Fibroblast of lung (primary cell): ENCODE measurements at places on chromosomes 4 and X. TPM values are rescaled to one million over a fixed set of nuclear protein-coding genes. Genes with fewer than 3 reads are reported as not detected.

The TEX11 gene
- under 0.01 TPM in 1 of 2 replicates, not detected in the other for total RNA-seq

The TLR1 gene
- 1.3 and 1.7 TPM in 2 replicates for total RNA-seq

The TLR6 gene
- total RNA-seq, result 1.0 and 2.3 TPM in 2 replicates

The CXCL13 gene
- total RNA-seq, result not detected in 2 replicates

The GAGE12E gene
- total RNA-seq, result not detected in 2 replicates

DNA sequence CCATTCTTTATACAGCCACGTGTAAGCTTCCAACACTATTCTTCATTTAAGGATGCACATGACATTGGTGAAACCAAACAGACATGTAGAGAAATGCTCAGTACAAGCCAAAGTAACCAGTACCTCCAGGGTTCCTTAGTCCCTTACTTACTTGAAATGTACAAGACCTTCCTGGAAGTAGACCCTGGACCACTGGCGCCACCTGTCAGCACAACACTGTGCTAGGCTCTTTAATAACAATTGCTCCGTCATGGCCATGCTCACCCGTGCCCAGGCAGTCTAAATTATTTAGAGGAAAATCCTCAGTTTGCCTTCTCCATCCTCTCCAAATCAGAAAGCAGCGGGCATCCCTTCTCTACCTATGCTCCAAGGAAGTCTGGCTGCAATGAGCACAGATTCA is 52.7 kb downstream of the ADGRA3 start:
- no peak for DNase-seq

DNA sequence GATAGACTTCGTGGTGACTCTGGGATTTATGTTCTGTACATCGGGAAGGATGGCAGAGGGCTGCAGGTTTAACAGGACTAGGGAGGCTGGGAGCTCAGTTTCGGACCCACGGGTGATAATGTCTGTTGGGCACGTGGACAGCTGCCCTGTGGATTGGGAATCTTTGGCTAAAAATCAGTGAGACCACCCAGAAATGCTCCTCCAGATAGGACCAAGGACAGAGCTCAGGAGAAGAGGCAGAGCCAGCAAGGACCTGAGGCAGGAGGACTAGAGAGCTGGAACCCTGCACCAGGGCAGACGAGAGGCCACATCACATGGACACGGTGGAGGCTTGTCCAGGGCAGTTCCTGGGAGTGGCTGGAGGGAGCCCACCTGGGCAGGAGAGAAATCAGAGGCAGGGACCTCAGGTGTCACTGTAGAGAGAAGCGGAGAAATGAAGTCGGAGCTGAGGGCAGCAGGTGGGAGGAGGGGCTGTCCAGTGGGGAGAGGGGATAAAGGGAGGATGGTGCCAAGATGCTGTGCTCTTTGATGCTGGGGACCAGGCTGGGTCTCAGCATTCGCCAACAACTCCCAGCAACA is 79.2 kb downstream of the CPZ start:
- DNase-seq, result no peak

- peak; percentile 45 for DNase-seq
Measured at GRCh38 chr4:907691-908425, 24.3 kb downstream of the GAK start.

DNA sequence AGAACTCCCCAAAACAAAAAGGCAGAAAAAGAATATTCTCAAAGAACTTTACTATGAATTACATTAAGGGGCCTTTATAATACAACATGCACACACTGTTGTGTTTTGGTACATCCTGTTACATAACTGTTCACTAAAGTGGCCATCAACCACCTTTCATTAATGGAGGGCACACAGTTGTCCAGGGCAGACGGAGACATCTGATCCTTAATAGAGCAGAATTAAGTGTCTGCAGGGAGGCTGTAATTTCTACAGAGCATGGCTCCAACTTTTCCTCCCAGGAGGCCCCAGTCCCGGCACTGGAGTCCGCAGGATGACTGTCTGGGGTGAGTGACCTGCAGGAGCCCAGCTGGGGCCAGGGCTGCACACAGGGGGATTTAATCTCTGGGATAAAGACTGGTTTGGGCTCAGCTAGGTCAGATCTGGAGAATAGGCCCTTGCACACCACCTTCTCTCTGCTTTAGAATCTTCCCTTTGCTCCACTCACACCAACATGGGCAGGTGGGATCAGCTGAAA is 233.4 kb downstream of the MAML3 start:
- no peak for DNase-seq

DNA sequence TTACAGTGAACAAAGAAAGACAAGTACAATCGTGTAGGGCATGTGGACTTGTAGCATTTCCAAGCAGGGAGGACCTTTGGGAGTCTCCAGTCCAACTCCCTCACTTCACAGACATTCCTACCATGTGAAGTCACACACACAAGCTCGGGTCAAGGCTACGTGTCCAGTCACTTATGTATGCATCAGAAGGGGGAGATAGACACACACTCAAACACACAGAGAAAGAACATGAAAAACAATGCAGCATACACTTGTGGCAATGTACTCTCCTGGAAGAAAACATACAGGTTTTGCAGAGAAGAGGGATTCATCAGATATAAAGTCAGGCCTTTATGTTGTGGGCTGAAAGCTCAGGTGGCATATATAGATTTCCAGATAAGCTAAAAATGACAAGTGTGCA is 136.1 kb upstream of the MID1 start:
- DNase-seq, result peak; percentile 79

GRCh38 chr4:98430708-98431403 is 169.7 kb downstream of the RAP1GDS1 start:
- DNase-seq, result peak; percentile 65

DNA sequence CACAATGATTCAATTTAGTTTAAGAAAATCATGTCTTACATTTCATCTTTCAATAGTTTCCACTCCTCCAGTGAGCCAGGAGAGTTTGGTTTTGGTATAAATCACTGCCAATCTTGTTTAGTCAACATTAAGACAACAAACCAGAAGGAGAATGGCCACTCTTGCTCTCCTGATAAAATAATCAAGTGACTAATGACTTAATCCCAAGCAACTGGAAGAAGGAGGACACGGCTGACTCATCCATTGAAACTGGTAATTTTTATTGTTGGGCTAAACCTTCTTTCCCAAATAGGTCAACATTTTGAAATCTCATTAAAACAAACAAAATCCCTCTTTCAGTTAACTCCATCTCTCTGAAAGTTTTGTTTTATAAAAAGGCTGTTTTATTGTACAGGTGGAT is 230.2 kb downstream of the CLCN4 start:
- DNase-seq, result peak; percentile 37

DNA sequence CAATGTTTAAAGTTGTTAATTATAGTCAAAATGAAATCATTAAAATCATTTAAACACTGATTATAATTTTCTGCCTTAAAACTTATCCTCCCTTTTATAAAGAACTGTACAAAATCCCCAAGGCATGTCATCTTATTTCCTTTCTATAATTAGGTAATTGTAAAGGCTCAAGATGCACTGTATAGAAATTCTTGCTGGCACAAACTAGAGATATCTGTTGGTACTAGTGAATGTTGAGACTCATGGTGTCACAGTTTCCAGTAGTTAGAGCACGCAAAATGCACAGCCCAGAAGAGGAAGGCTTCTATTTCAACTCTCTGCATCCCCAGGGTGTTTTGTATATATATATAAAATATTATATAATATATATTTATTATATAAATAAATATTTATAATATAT is 22.7 kb upstream of the PLA2G12A start:
- no peak for DNase-seq

GRCh38 chrX:133818019-133818418 is 167.4 kb downstream of the GPC3 start:
- no peak for DNase-seq

- no peak for DNase-seq
Measured at GRCh38 chr4:115763051-115763450, 649.6 kb upstream of the NDST4 start.

DNA sequence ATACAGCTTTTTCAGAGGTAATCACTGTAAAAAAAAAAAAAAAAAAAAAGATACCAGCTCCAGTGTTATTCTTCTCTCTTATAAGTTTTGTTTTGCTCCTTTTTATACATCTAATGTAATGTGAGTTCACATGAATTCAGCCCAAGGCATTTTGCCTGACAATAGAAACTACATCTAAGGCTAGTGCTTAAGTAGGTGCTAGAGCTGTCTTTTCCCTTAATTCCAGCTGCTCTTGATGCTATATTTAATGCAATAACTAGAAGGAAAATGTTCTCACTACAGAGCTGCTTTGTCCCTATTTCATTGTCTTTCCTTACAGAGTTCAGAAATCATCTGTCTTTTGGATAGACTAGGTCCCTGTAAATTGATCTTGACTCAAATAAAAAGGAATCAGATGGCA is 150.1 kb downstream of the NAA11 start:
- no peak for DNase-seq

DNA sequence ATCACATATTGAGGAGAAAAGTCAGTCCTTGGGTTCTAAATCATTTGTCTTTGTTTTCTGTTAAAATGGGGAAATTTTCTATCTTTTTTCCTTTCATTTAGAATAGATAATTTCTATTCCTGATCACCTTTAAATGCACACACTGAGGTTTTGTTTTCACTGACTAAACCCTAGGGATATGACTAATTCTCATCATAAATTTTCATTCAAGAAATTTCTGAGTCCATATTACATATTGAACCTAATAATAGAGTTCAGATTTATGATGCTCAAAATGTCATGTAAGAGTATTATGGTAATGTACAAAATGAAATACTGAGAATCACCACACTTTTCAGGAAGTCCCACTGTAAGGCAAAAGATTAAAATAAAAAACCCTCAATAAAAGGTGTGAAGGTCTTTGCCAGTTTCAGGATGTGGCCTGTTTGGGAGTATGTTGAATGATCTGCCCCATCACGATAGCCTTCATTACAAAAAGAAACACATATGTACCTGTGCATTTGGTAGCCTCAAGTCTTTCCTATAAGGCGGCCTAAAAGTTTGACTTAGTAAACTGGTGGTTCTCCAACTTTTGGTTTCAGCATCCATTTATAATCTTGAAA is 49.4 kb downstream of the LEF1 start:
- no peak for DNase-seq

- no peak for DNase-seq
Measured at GRCh38 chrX:10074241-10074941, 82.4 kb upstream of the CLCN4 start.

DNA sequence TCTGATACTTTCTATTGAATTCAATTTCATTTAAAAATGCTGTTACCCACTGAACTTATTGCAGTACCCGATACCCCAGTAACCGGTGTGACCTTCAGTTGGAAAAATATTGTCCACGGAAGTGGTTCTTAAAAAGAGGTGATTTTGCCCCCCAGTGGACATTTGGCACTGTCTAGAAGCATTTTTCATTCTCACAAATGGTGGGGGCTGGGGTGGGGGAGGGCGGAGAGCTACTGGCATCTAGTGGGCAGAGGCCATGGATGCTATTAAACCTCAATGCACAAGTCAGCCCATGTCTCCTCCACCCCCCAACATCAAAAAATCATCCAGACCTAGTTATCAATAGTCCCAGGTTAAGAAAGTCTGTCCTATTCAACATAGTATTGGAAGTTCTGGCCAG is 19.6 kb upstream of the CHM start:
- DNase-seq, result no peak

DNA sequence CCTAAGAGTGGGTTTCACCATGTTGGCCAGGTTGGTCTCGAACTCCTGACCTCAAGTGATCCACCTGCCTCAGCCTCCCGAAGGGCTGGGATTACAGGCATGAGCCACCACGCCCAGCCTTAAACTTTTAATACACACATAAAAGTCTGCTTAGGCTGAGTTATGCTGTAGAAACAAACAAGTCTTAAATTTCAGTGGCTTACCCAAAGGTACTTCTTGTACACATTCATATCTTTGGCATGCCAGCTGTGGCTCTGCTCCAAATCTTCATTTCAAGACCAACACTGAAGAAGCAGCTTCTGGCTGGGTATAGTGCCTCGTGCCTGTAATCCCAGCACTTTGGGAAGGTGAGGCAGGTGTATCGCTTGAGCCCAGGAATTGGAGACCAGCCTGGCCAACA is 80.3 kb downstream of the PPEF2 start:
- peak; percentile 16 for DNase-seq

DNA sequence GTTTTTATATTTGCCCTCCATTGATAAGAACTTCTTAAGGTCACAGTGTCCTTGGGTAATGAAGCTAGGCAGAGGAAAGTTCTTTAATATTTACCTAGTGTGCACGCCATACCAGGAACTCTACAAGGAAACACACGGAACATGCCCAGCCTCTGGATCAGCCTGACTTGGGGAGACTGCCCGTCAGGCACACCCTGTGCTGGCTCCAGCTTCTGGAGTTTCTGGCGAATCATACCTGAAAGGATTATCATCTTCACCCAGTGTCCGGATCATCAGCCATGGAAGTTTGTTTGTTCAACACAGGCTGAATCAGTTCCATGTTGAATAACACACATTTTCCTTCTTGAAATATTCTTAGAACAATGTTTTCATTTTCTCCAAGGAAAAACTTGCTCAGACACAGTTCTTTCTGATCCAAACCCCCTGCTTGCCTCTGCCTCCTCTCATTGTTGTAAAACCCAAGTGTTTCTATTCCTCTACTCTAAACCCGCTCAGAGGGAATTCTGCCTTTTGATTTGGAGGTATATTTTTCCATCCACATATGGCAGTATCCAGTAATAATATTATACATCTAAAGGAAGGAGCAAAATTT is 176.7 kb downstream of the SHROOM3 start:
- DNase-seq, result no peak

GRCh38 chr4:101071241-101071640 is 276.1 kb downstream of the PPP3CA start:
- peak; percentile 58 for DNase-seq

GRCh38 chr4:168540503-168541265 is 43.8 kb downstream of the PALLD start:
- no peak for DNase-seq

DNA sequence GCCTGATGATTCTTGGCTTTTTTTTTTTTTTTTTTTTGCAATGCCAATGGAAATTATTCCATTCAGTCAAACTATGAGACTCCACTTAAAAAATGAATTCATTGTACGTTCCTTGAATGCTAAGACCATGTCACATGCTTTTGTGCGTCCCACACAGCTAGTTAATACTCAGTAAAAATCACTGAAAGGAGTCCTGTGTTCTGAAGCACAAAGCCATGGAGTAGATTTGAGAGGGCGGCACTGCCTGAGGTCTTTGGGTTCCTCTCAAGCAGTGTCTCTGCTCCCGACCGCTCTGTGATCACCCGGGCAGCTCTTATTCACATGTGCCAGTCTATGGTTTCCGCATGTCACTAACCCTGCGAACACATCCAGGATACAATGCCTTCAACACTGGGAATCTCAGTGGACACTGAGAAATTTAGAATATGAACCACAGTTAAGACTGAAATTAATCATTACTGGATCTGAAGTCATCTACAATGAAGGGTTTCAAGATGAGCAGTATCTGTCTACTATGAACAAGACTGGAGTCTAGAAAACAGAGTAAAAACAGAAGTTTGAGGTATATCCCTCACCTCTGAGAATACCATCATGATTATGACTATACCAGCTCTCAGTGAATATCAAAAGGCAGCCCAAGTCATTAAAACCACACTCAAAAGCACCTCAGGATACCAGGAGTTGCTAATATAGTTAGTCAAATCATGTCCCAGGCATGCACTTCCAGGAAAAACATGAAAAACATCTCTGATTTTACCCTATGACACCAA is 193.0 kb downstream of the MGST2 start:
- no peak for DNase-seq
